ENCODE measurements at places on chromosomes 2 and 18.

DNA sequence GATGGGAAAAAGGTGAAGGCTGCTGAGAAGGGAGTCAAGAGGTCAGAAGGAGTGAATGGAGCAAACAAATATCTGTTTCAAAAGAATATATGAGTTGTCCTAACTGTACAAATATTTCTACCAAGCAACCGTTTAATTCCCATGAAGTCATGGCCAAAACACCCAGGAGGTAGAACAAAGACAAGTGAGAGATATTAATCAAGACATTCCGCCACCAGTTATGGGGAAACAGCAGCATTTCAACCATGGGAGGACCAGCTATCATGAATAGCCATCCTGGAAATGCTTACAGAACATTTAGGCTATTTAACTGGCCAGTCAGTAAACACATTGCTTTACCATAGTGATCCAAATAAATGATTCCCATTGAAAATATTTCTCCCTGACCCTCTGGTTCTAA is 396.3 kb downstream of the IRS1 start:
- peak; percentile 28 for DNase-seq

GRCh38 chr18:36514778-36515177 is 217.3 kb downstream of the FHOD3 start:
- DNase-seq: no peak

GRCh38 chr2:120354467-120354866 is 8.5 kb downstream of the INHBB start:
- no peak for DNase-seq

DNA sequence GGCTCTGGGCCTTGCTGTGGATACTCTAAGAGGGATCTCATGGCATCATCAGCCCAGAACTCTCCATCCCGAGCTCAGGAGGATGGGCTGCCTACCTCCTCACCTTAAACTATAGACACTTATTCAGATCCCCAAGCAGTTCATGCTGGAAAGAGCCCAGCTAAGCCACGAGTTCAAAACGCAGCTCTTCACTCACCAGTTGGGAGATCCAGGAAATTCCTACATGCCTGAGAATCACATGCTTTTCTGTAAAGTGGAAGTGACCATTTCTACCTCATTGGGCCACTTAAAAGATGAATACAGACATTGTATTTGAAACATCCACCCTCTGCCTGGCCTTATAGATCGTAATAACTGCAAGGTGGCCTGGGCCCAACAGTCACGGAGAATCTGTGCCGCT is 6.6 kb downstream of the ATOH8 start:
- no peak for DNase-seq

- DNase-seq: no peak
Measured at GRCh38 chr2:210496512-210496911, 20.0 kb upstream of the LANCL1 start.

DNA sequence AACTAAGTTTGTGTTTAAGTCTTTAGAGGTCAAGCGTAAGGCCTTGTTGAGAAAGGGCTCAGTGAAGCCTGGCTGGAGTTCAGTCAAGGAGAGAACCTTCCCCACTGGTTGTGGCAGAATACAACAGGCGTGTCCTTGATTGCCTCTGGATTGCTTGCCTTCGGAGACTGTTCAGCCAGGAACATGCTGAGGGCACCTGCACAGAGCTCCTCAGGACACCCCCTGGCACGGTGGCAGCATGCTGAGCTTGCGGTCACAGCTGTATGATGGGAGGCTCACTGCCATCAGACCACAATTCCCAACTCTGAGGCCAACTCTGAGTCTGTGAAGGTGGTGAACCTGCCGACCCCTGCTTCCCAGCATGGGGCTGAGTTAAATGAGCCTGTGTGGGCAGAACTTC is 130.0 kb downstream of the LPIN1 start:
- no peak for DNase-seq

DNA sequence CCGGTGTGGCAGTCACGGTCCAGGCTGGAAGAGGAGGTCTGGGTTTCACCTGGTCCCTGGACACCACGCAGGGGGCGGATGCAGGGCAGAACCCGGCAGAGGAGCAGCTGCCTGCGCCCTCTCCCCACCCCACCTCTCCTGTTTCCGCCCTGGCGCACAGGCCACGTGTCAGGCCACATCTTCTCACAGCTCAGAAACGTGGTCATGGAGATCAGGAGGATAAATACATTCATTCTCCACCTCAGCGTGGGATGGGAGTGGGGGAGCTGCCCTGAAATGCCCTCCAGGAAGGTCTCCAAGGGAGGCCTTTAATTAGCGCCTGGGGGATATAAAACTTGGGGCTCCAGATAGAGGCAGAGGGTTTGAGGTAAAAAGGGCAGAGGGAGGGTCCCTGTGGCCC is 142.0 kb downstream of the KCTD1 start:
- no peak for DNase-seq

DNA sequence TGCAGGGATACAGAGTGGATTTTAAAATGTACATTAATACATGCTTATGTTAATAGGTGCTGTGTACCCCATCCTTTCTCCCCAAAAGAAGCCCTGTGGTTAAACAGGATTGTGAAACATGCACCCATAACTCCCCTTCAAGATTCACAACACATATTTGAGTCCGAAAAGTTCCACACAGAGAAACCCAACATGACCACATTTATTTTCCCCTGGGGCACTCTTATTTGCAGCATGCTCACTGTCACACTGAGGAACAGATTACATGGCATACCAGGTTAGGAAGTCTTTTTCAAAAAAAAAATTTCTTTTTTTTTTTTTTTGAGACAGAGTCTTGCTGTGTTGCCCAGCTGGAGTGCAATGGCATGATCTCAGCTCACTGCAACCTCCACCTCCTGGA is 67.7 kb upstream of the COL5A2 start:
- no peak for DNase-seq

- DNase-seq: no peak
Measured at GRCh38 chr2:204436230-204436629, 109.0 kb upstream of the PARD3B start.

GRCh38 chr18:25288340-25288938 is 63.5 kb downstream of the ZNF521 start:
- DNase-seq: no peak

- peak; percentile 17 for DNase-seq
Measured at GRCh38 chr2:186460465-186460864, 25.6 kb upstream of the ZC3H15 start.

- no peak for DNase-seq
Measured at GRCh38 chr18:48026216-48026615, 95.8 kb upstream of the SMAD2 start.

DNA sequence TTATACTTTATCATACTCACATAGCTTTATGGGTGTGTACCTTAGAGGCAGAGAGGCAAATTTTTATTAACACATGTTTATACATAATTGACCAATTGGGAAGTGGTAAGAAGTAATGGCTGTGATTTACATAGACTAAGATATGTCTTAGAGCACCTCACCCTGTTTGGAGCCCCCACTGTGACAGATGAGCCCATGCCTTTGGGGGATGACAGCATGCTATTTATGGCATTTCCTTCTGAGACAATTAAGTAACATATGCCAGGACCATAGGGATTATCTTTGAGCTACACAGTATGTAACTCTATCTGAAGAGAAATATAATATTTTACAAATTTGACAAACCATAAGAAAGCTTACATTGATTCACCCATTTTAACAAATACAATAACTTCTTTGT is 1655.3 kb upstream of the ACVR2A start:
- DNase-seq: peak; percentile 5

DNA sequence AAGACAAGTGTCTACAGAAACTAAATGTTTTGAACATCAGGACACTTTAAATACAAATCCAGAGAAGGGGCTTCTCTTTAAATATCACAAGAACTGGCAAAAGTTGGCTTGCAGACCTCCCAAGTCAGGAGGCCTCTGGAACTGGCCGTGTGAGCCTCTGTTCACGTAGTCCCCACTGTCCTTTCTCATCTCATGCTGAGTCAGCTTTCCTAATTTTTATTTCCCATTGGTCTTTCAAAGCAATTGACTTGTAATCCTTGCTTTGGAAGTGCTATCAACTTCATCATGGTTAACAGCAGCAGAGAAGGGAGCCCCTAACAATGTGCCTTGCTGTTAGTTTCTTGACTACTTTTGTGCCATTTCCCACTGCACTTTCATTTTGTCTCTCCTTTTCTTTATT is 303.3 kb downstream of the DPP10 start:
- no peak for DNase-seq

Data from fibroblast of upper back skin (primary cell).